Upper lobe of right lung (tissue), 1 donor: ENCODE measurements at places on chromosomes 16 and 17. TPM values are rescaled to one million over a fixed set of nuclear protein-coding genes. Genes with fewer than 3 reads are reported as not detected.

The SLFN14 gene
- total RNA-seq = not detected

DNA sequence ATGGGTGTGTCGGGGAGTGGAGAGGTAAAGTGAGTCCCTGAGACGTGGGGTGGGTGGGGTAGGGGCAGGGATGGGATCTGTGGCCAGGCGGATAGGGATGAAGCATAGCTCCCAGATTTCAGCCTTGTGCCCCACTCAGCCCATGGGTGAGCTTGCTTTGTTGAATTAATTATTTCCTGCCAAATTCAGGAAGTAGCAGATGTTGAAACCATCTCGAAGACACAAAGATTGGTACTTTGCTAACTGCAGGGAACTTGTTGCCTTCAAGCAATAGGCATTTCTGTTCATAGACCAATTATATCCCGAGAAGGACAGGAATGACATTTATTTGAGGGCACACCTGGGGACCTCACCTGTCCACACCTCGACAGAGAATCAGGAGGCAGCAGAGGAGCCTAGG, 11.0 kb upstream of the C16orf74 start:
- no peak for DNase-seq

DNA sequence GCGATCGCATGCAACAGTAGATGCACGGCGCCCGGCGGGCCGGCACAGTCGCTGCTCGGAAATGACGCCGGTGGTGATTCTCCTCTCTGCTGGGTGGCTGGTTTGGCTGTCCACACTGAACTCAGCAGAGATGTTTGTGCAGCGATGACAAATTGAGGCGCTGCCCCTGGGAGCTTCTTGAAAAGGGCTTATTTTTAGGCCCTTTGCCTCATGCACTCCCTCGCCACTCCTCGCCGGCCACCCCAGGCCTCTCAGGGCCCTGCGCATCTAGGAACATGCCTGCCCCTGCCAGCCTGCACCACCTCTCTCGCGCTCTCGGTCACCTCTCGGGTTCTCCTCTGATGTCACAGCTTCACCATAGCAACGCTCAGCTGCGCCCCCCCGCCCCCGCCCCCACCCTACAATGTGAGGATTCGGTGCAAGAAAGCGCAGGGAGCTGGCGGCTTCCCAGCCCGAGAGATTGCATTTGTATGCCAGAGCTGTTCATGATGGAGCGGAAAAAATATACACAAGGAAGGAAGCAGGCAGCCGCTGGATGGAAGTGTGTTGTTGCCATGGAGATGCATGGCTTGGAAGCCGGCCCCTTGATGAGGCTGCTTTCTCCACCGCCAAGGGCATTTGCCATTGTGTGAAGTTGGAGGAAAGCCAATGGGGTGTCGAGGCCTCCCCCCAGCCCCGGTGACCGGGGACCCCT, 81.3 kb upstream of the PLCG2 start:
- peak; percentile 63 for DNase-seq

The PRAC1 gene
- total RNA-seq = not detected

The UNC45B gene
- 0.14 TPM for total RNA-seq

The TEKT1 gene
- total RNA-seq = not detected

- DNase-seq = no peak
Observed at GRCh38 chr16:23500862-23501225, 9.4 kb downstream of the GGA2 start.

- DNase-seq = no peak
Observed at GRCh38 chr16:53043428-53043831, 9.3 kb downstream of the CHD9NB start.

- no peak for DNase-seq
Observed at GRCh38 chr16:89035669-89036570, 57.7 kb upstream of the ACSF3 start.

The MPP3 gene
- 28.6 TPM for total RNA-seq

- DNase-seq = peak; percentile 70
Observed at GRCh38 chr17:19979917-19980770, 2.5 kb upstream of the AKAP10 start.

DNA sequence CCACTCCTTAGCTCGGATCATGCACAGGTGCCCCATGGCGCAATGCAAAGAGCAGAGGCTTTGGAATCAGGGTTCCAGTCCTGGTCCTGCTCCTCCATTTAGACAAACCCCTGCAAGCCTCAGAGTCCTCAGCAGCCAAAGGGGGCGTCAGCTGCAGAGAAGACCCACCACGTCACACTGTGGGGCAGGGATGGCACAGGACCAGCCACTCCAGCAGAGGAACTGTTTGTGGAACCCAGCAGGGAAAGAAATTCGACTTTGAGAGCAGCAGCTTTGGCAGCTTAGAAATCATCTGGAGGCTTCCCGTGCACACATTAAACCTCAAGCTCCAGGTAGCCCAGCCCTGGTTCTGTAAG, 25.2 kb downstream of the C17orf100 start:
- DNase-seq = no peak

The ZNF689 gene
- total RNA-seq = 7.2 TPM

The MTSS2 gene
- 81.3 TPM for total RNA-seq
